ENCODE measurements at places on chromosomes 6 and 20.

DNA sequence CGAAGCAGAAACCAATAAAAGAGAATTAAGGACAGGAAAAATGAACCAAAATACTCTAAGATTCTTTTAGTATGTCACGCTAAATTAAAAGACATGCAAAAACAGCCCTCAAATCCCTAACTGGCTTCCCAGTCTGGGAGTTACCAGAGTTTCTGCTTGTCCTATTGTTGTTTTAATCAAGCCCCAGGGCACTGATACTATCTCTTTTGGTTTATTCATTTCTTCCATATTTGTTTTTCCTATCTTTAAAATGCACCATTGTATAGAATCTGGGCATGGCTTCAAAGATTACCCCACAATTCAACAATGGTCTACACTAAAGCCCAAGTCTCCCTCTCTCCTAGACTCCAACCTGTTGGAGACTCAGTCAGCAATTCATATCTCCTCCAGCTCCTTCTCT lies 169.1 kb downstream of the MYLK4 start:
- no peak for DNase-seq

- peak; percentile 49 for DNase-seq
Measured at GRCh38 chr20:31967830-31968249, at the start of gene XKR7. Gene XKR7 (plus strand): TSS chr20:31968151. CDS start chr20:31968176, 25 bp downstream.

DNA sequence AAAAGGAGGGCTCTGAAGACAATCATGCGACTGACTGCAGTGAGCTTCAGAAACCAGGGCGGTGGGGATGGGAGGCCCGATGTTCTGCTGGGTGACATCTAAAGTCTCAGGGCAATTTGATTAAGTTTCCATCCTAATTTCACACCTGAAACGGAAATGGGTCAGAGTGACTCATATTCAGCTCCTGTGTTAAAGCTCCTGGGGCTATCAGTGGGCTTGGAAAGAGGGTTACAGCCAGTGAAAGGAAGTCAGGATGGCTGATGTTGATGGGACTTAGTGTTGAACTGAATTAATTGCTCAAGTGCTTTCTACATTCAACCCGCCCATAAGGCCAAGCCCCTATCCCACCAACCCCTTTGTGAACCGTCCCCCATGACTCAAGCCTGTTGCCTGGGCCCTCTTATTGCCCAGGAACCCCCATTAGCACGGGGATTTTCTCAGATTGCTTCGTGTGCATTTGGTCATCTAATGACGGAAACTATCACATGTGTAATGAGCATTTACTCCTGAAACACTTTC lies 47.1 kb upstream of the TBC1D7 start:
- no peak for DNase-seq

- no peak for DNase-seq
Measured at GRCh38 chr6:56891754-56892153, 63.2 kb upstream of the BEND6 start.

DNA sequence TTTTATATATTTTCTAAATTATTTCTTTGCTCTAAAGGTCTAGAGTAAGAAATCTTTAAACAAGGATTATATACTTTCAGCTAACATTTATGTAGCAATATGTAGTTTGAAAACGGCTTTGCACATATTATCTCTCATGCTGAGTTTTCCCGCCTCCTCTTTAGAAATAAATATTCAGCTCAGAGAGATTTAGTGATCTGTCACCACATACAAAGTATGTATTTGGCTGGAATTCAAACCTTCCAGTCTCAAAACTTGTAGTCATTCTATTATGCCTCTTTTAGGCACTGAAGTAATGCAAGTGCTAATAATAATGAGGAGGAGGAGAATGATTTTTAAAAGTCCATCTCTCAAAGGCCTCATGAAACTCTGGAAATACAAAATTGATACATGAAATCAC lies 525.0 kb downstream of the GRIK2 start:
- no peak for DNase-seq

DNA sequence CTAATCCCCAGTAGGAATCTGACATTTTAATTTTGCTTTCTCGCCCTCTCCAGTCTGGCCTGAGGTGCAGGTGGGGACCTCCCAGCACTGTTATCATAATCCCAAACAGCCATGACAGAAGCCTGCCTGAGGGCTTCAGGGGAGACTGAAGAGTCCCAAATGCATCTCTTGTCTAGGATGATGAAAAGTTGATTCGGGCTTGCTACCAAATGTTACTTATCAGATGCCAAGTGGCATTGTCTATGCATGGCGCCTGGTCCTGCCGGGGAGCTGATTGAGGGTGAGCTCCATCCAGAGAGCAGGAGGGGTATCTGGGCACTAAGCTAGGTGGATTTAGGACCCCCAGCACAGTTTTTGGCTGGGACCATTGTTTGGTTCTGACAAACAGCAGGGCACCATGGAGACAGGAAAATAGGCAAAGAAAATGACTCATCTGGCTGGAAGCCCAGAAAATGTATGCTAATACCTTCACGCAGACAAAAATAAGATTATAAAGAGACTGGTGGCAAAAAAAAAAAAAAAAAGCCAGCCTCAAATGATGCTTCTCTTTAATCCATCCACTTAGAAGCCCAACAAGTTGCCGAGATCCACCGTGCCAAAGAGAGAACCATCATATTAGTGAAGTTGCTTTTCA lies 513.7 kb upstream of the SULF2 start:
- no peak for DNase-seq

DNA sequence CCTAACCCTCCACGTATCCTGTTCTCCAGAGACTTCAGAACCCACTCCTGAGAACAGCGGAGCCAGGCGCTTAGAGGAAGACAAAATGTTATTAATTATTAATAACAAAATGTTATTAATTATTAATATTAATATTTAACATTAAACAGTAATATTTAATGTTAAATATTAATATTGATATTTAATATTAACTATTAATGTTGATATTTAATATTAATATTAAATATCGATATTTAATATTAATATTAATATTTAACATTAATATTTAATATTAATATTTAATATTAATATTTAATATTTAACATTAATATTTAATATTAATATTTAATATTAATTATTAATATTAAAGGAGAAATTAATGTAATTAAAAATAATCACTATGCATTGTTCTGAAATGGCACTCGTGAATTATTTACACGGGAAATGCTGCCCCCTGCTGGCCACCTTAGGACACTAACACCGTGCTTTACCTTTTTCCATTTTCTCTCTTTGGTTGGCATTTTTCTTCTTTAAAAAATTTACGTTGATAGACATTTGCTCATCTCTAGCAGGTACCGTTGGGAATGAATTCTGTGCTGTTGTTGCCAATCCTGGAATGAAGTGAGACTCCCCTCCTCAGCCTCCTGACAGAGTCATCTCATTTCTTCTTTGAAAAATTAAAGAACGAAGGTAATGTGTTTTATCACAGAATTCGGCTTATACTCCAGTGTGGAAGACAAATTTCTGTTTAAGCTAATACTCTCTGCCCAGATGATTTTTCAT lies 7.5 kb upstream of the GGTLC1 start:
- DNase-seq, result no peak

- no peak for DNase-seq
Measured at GRCh38 chr6:3549314-3549940, 92.6 kb upstream of the SLC22A23 start.

- DNase-seq, result no peak
Measured at GRCh38 chr6:33947047-33947446, 143.2 kb upstream of the MLN start.

- no peak for DNase-seq
Measured at GRCh38 chr20:19018881-19019280, 193.6 kb upstream of the SLC24A3 start.

GRCh38 chr6:124260337-124260736 lies 456.7 kb downstream of the NKAIN2 start:
- DNase-seq, result no peak

GRCh38 chr6:36592221-36592655 lies 1.9 kb upstream of the SRSF3 start:
- peak; percentile 74 for DNase-seq

DNA sequence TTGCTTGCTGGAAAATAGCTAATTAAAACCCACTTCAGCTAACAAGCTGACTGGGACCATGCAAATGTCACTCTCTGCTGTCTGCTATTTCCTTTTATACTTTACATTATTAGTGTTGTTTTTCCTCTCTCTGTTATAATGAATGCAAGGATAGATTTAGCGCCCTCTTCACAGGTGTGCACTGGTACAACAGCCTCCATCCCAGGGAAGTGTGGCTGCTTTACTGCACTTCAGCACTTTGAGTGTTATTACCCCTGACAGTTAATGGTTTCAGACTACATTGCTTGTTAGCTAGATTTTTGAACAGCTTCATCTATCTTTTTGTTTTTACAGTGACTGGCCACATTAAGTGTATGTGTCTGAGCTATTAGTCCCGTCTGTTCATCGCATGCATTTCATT lies 405.7 kb downstream of the RNF144B start:
- no peak for DNase-seq

GRCh38 chr6:26351544-26351953 lies 13.4 kb upstream of the BTN3A2 start:
- no peak for DNase-seq

DNA sequence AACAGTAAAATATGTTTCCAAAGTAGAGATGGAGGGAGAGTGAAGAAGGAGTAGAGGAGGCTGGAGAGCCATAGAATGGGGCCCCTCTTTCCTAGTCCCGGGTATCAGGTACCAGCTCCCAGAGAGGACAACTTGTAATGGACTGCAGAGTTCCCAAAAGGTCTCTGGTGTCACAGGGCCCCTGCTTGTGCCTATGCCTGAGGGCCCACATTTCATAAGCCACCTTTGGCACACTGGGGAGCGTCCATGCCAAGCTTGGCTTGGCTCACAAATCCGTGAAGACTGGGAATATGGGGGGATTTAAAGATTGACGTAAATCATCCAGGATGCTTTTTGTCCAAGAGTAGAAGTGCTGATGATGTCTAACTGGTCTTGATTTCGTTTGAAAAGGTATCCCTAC lies 16.4 kb upstream of the SLC22A3 start:
- no peak for DNase-seq

DNA sequence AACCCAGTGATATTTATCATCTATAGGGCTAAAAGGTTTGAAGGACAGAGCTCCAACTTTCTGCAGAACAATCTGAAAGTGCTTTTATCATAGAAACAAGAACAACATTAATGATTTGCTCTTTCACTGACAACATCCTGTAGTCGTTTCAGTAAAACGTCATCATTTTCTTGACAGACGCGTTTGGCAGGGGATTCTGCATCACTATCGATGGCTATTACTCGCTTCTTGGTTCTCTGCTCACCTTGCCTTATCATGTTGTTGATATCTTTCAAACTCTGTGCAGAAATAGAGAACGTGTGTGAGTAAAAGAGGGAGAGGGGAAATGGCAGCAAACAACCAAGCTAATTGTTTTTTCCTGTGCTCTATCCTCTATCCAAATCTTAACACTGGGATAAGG lies 47.1 kb upstream of the SAMHD1 start:
- no peak for DNase-seq

DNA sequence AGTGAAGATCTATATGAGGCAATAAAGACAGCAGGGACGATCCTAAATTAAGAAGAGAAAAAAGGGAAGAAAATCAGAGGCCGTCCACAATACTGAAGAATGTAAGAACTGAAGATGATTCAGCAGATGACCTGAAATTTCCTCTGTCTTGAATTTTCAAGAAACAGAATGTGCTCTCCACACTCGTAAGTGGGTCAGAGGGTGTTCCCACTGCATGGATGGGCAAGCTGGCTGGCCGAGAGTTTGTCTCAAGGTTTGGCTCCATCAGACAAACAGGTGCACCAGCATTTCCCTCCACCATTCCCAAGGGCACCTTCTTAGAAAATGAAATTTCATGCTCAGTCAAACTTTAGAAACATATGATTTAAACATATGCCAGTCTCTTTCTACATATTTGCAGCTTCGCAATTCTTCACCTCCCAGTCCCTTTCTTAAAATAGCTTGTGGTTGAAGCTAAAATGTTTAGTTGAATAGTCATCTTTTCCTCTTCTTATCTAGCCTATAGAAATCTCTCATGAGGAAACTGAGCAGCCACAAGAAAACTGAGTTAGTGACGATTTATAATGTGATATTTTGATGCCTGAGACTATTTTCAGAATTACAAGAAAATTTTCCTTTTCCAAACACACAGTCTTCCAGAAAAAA lies 576.4 kb downstream of the PRKN start:
- no peak for DNase-seq

DNA sequence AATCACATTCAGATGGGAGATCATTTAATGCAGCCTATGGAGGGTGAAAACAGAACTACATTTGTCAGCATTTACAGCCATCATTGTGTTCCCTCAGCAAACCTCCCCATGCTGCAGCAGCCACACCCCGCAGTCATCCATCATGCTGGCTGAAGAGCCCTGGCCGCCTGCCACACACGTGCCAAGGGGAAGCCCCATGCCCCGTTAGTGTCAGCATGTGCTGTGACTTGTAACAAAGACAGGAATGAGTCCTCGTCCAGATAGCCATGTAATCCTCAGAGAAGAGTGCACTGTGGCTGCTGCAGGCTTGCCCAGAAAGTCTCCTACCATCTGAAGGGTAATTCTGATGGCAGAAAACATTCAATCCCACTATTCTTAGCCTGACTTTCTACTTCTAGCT lies 1097.8 kb downstream of the KIF16B start:
- DNase-seq, result no peak

GRCh38 chr20:34302312-34302722 lies 838 bp downstream of the AHCY start:
- no peak for DNase-seq

- peak; percentile 80 for DNase-seq
Measured at GRCh38 chr20:62219992-62220665, at the start of gene HRH3. Gene HRH3 (minus strand): TSS chr20:62220278. CDS start chr20:62219970, 308 bp downstream.

DNA sequence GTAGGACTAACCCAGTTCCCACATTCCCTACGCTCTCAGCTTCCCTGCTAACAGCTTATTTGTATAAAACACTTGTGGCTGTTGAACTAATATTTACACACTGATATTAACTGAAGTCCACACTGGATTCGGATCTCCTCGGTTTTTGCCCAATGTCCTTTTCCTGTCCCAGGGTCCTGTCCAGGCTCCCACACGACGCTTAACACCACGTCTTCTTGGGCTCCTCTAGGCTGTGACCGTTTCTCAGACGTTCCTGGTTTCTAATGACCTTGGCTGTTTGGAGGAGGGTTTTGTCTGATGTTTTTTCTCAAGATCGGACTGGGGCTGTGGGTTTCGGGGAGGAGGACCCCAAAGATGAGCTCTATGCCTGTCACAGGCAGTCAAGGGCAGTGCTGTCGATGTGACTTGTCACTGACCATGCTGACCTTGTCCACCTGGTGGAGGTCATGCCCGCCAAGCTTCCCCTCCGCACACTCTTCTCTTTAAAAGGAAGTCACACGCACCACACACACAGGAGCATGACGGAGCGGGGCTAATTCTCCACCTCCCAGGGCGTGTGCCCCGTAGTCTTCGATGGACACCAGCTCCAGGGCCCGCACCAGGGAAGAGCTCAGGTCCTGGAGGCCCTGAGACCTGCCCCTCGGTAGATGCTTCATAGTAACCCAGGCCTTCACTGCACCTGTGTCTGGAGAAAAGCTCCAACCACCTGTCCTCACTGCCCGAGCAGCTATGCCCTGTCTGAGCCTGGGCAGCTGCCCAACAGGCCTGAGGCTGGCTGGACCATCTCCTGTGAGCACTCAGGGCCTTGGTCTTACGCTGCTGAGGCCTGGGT lies 72.0 kb downstream of the TTLL2 start:
- no peak for DNase-seq

- no peak for DNase-seq
Measured at GRCh38 chr6:131255434-131255833, 120.2 kb downstream of the AKAP7 start.

Data from germinal center (tissue), 1 donor.